ENCODE measurements at places on chromosomes 13 and 19. TPM values are rescaled to one million over a fixed set of nuclear protein-coding genes. Genes with fewer than 3 reads are reported as not detected.

The MAG gene
- not detected for total RNA-seq

The GAPDHS gene
- total RNA-seq: not detected

The ZBTB32 gene
- total RNA-seq: 140 TPM

DNA sequence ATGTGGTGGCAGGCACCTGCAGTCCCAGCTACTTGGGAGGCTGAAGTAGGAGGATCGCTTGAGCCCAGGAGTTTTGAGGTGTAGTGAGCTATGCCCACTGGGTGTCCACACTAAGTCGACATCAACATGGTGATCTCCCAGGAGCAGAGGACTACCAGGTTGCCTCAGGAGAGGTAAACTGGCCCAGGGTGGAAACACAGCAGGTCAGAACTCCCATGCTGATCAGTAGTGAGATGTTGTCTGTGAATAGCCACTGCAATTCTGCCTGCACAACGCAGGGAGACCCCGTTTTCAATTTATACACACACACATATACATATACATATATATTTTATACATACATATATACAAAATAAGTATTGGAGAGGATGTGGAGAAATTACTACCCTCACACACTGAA, 2.1 kb upstream of the ZNF224 start:
- H3K27me3 ChIP-seq: no peaks in the 10 kb centered on the region
- peaks cover 11% of the 10 kb centered on the region for H3K36me3 ChIP-seq
- DNase-seq: peak; percentile 51
- H3K4me1 ChIP-seq: peaks cover 11% of the 10 kb centered on the region
- H3K4me3 ChIP-seq: no peak overlapping the region
- H3K27ac ChIP-seq: no peak overlapping the region

GRCh38 chr13:74870865-74871264, 611.1 kb downstream of the TBC1D4 start:
- H3K4me3 ChIP-seq: no peak overlapping the region
- no peaks in the 10 kb centered on the region for H3K36me3 ChIP-seq
- no peaks in the 10 kb centered on the region for H3K27me3 ChIP-seq
- no peak for DNase-seq

The ZNF544 gene
- 52.9 TPM for total RNA-seq

The SLC25A41 gene
- total RNA-seq: 0.24 TPM

DNA sequence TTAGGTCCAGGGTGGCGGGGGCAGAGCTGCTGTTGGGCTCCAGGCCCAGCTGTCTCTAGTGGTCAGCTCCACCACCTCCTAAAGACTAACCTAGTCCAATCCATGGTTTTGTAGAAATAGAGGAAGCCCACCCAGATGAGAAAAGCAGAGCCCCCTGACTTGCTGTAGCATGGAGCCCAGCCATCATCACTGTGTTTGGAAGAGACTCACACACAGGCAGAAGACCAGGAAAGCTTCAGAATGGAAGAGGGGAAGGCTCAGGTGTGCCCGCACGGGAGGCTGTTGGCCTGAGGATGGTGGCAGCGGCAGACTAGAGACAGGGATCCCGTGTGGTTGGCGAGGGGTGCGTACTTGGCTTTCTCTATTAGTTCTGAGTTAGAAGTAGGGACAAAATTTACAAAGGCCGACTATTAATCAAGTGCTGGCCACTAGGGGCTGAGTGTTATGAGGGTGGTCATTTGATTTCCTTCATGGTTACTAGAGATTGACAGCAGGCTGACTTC, 193.2 kb upstream of the SOX1 start:
- no peaks in the 10 kb centered on the region for H3K4me1 ChIP-seq
- H3K36me3 ChIP-seq: no peaks in the 10 kb centered on the region
- H3K4me3 ChIP-seq: no peak overlapping the region
- H3K27ac ChIP-seq: no peak overlapping the region
- DNase-seq: no peak

DNA sequence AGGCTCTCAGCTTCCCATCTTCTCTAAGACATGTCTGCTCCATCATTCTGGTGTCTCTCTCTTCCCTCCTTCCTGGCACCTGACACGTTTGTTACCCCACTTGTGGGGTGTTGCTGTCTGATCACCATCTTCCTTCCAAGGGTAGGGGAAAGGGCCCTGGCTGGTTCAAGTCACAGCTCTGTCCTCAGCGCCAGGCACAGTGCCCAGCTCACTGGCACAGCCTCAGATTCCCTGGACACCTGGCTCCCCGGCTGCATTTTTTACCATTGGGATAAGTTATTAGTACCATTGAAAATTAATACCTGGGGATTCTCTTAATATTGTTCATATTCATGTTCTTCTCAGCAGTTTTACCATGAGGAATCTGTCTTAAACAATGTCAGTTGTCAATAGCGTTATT, 50.8 kb upstream of the LDLR start:
- no peak for DNase-seq
- H3K4me1 ChIP-seq: peaks cover 6% of the 10 kb centered on the region
- H3K27ac ChIP-seq: no peak overlapping the region
- H3K36me3 ChIP-seq: peaks cover 51% of the 10 kb centered on the region

DNA sequence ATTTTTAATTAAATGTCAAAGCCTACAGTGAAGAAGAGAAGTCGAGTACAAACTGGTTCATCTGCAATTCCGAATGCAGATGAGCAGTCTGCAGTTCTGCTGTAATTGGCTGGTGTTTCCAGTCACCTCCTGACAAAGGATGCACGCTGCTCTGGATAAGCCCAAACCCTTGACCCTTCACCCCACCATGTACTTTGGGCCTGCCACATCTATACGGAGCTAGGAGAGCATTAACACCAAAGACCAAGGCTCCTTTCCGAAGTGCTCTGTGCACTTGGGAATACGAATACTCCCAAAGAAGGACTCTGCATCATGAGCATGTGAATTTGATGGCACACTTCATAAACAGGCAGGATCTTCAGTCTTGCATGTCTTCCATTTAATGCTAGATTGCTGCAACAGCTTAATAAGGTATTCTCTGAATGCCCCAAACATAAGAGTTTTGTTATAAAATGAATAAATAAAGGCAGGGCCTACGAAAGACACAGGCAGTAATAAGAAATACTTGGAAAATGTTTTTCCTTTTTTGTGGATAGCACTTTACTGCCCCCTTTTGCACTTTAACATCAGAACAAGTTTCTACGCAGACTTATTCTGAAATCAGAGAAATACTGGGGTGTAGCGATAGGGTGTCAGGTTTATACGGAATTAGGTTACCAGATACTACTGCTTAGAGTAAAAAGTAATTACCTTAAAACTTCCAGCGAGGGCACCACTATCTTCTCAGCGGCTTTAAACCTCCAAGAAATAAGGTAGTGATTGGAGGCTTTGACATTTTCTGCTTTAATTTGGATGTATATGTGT, 15.0 kb downstream of the EFNB2 start:
- no peak for DNase-seq
- no peaks in the 10 kb centered on the region for H3K4me1 ChIP-seq
- H3K36me3 ChIP-seq: no peaks in the 10 kb centered on the region
- no peak overlapping the region for H3K27ac ChIP-seq
- H3K4me3 ChIP-seq: no peak overlapping the region
- peaks cover 35% of the 10 kb centered on the region for H3K27me3 ChIP-seq

The SLITRK6 gene
- not detected for total RNA-seq

DNA sequence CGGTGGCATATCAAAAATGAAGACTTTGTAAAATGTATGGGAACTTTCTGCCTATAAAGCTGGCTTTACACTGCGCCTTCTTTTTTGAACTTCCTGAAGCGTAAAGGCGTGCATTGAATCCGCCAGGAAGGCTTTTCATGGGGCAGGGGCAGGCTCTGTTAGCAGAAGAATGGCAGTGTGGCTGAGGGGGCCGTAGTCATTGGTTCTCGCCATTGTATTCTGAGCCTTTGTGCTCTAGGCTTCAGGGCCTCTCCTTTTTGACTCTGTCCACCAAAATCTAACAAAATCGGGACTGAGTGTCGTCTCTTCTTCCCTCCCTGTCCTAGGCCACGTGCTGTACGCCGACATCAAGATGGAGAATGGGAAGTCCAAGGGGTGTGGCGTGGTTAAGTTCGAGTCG, 14.1 kb downstream of the PRAM1 start:
- peak overlapping the region; percentile 95 for H3K27ac ChIP-seq
- no peak for DNase-seq
- H3K4me3 ChIP-seq: no peak overlapping the region
- peaks cover 23% of the 10 kb centered on the region for H3K4me1 ChIP-seq
- no peaks in the 10 kb centered on the region for H3K27me3 ChIP-seq
